ENCODE measurements at places on chromosomes 2 and 18. TPM values are rescaled to one million over a fixed set of nuclear protein-coding genes. Genes with fewer than 3 reads are reported as not detected.

Gene NMUR1
- total RNA-seq, result not detected

Gene ACKR3
- total RNA-seq, result 55.5 TPM

Gene MAL
- 71.0 TPM for total RNA-seq

DNA sequence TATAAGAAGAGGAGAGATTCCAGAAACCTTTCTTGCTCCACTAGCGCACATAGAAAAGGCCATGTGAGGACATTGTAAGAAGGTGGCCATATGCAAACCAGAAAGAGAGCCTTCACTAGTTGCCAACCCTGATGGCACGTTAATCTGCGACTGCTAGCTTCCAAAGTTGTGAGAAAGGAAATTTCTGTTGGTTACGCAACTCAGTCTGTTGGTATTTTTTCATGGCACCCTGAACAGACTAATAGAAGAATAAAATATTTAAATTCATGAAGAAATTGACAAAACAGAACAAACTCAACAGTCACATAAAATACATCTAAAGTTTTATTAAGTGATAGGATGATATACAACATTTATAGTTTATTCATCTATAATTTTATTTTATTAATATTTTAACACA lies 625.9 kb upstream of the NRXN1 start:
- H3K27me3 ChIP-seq, result no peaks in the 10 kb centered on the region
- no peak for DNase-seq
- H3K4me3 ChIP-seq, result no peak overlapping the region
- no peak overlapping the region for H3K27ac ChIP-seq
- no peaks in the 10 kb centered on the region for H3K4me1 ChIP-seq

GRCh38 chr2:46780411-46780800 lies 135.2 kb downstream of the MCFD2 start:
- H3K4me1 ChIP-seq, result peaks cover 34% of the 10 kb centered on the region
- peak overlapping the region; percentile 76 for H3K27ac ChIP-seq
- no peaks in the 10 kb centered on the region for H3K27me3 ChIP-seq
- DNase-seq, result no peak
- H3K4me3 ChIP-seq, result no peak overlapping the region

DNA sequence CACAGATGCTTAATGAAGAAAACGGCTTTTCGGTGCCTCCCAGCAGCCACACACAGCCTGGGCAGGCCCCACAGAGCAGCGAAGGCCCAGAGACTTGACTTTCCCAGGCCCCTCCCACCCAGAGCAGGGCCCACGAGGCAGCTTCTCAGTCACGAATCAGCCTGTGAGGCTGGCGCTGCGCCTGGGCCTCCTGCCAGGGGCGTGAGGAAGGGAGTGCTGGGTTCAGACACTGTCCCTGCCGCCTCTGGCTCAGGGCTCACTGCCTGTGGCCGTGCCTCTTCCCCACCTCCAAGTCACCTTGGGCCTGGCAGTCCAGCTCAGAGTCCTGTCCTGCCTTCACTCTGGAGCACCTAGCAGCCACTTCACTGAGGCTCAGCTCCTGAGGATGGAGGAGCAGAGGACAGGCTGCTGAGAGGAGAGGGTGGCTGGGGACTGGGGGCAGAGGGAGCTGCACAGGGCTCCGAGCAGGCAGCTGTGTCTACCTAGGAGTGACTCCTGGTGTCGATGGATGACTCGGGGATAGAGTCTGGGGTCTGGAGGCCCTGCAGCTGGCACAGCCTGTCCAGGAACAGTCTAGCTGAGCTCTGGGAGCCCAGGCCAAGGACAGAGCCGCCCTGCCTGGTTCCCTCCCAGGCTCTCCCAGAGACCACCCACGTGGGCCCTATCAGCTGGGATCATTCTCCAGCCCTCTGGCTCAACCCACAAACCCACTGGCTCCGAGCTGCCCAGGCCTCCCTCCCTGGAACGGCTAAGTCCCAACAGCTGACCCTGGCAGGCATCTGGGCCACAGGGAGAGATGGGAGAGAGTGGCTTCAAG lies 36.4 kb upstream of the FOSL2 start:
- H3K27ac ChIP-seq, result peak overlapping the region; percentile 91
- H3K36me3 ChIP-seq, result no peaks in the 10 kb centered on the region
- peaks cover 67% of the 10 kb centered on the region for H3K4me1 ChIP-seq
- H3K4me3 ChIP-seq, result no peak overlapping the region
